Activated T-helper 2 cell treated with anti-CD3 and anti-CD28 coated beads, Interferon-gamma antibody, Interleukin-2, Interleukin-4, amounts not matched to agents 10 μg/mL and 5 μg/mL and 100 μg/mL, durations not matched to agents 14 hours and 24 hours and 36 hours (primary cell): ENCODE measurements at places on chromosomes 7 and 10. TPM values are rescaled to one million over a fixed set of nuclear protein-coding genes. Genes with fewer than 3 reads are reported as not detected.

ETV1 gene
- total RNA-seq: 0.05 and 0.53 TPM in 2 replicates

CACNA2D1 gene
- total RNA-seq: not detected in 2 replicates

MMD2 gene
- total RNA-seq: not detected in 2 replicates

HPS6 gene
- 25.4 and 25.5 TPM in 2 replicates for total RNA-seq

GNB2 gene
- 221 and 224 TPM in 2 replicates for total RNA-seq

SYT15B gene
- 0.21 and 0.23 TPM in 2 replicates for total RNA-seq

OR6V1 gene
- total RNA-seq: not detected in 2 replicates

ADGRA1 gene
- total RNA-seq: not detected in 2 replicates

GOLGA7B gene
- 0.34 and 0.62 TPM in 2 replicates for total RNA-seq

TMEM184A gene
- total RNA-seq: 0.23 TPM in 1 of 2 replicates, not detected in the other

GBX1 gene
- not detected in 2 replicates for total RNA-seq

FAM131B gene
- 1.3 and 2.0 TPM in 2 replicates for total RNA-seq

PON1 gene
- total RNA-seq: not detected in 2 replicates

NPS gene
- not detected in 2 replicates for total RNA-seq

SPDYE5 gene
- total RNA-seq: not detected in 2 replicates

OR2A5 gene
- not detected in 2 replicates for total RNA-seq

MUC12 gene
- 0.85 and 1.4 TPM in 2 replicates for total RNA-seq

PHKG1 gene
- 2.5 and 3.6 TPM in 2 replicates for total RNA-seq

GDF10 gene
- total RNA-seq: 0.11 and 0.25 TPM in 2 replicates

PPP1R17 gene
- not detected in 2 replicates for total RNA-seq

AKR1E2 gene
- 8.3 and 10.1 TPM in 2 replicates for total RNA-seq

BTBD16 gene
- total RNA-seq: not detected in 2 replicates

SPDYE6 gene
- not detected in 2 replicates for total RNA-seq

TAC1 gene
- total RNA-seq: 1.8 and 2.0 TPM in 2 replicates

AOAH gene
- 33.4 and 33.5 TPM in 2 replicates for total RNA-seq

NRG3 gene
- not detected in 2 replicates for total RNA-seq

BMPER gene
- not detected in 2 replicates for total RNA-seq

LIPA gene
- total RNA-seq: 12.9 and 13.6 TPM in 2 replicates
